ENCODE measurements at places on chromosomes 13 and 19.
A peak's percentile ranks its signal among the peaks of the same experiment; 100 is the strongest.

DNA sequence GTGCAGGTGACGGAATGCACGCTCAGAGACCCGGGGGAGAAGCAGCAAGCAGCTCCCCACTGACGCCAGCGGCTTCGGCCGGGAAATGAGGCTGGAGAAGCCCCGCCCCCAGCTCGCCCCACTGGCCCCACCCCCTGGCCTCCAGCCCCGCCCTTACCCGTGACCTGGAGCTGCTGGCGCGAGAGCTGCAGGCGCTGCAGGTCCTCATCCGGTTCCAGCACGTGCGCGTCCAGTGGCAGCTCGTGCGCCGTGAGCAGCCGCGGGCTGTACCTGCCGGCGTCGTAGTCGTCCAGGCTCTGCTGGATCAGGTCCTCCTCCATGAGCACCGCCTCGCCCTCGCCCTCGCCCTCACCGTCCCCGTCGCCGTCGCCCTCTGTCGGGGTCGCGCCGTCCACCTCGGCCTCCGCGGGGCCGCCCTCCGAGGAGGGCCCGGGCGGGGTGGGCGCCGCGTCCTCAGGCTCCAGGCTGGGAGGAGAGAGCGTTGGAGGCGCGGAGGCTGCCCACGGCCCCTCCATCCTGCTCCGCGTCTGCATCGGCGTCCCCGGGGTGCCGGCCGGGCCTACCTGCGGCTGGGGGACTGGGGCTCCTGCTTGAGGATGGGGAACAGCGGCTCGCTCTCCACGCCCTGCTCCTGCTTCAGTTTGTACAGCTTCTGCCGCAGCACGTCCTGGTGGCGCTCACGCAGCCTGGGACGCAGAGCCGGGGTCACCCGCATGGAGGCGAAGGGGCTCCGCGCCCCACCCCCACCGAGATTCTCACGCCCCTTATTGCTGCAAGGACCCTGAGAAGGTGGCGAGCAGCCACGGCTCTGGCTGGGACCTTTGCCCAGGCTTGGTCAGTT lies 6.4 kb upstream of the TBXA2R start:
- DNase-seq, result no peak

DNA sequence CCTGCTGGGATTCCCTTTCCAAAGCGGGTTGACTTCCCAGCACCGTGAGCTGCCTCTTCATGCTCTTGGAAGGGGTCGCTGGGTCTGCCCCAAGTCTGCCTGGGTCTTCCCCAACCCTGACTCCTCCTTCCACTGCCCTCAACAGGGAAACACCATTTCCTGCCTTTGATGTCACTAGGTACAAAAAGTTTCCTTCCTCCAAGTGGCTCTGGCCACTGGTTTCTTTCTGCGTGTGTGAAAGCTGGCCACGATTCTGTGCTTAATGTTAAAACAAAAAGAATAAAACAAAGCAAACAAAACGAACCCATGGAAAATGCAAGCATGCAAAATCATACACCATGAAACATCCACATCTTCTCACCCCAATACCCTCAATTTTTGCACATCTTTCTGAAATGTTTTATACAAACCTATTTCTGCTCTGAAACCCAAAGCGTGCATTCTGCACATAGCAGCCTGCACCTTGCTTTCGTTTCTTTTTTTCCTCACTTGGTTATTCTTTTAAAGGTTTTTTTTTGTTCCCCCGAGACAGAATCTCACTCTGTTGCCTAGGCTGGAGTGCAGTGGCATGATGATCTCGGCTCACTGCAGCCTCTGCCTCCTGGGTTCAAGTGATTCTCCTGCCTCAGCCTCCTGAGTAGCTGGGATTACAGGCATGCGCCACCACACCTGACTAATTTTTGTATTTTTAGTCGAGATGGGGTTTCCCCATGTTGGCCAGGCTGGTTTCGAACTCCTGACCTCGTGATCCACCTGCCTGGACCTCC lies 12.5 kb upstream of the TNFSF9 start:
- no peak for DNase-seq

GRCh38 chr13:25971047-25971446 lies 80.8 kb downstream of the SHISA2 start:
- DNase-seq, result no peak

- no peak for DNase-seq
Measured at GRCh38 chr13:113950451-113951245, 23.2 kb downstream of the C13orf46 start.

DNA sequence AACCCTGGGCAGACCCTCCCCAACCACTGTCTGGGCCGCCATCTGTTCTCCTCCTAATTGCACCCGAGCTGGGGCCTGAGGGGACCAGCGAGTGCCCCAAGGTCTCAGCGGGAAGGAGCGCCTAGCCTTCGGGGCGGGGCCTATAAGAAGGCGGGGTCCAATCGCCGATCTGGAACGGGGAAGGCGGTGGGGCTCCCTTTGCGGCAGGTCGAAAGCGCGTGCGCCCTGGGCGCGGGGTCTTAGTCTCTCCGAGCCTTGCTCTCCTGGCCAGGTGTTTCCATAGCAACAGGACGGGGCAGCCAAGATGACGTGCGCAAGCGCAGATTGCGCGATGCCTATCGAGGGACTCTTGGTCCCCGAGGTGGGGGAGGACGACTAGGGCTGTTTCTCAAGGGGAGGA lies 2.8 kb downstream of the MAST1 start:
- DNase-seq, result no peak

GRCh38 chr13:100721885-100722512 lies 47.4 kb upstream of the TMTC4 start:
- DNase-seq, result peak; percentile 36

- DNase-seq, result no peak
Measured at GRCh38 chr13:82749551-82749950, 1132.7 kb downstream of the SLITRK1 start.

DNA sequence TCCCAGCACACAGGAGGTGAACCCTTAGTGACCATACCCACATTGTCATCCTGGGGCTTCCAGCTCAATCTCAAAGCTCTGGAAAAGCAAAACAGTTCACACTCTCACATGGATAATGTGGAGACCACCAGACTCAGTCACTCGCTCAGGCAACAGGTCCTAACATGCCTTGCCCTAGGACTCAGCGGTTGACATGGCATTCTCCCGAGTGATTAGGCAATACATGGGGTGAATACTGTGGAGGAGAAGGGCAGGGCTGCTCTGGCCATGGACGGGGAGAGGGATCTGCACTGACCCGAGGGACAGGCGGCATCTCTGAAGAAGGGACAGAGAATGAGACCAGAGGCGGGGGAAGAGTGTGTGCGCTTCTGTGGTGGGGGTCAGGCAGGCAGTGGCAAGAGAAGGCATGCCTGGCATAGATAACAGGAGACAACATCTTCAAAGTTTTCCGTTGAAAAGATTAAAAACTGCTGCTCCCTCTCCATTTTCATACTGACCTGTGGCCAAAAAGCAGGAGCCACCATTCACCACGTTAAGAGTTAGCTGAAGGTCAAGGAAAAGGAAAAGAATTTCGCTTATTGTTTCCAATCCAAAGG lies 44.5 kb upstream of the EPHX3 start:
- no peak for DNase-seq

DNA sequence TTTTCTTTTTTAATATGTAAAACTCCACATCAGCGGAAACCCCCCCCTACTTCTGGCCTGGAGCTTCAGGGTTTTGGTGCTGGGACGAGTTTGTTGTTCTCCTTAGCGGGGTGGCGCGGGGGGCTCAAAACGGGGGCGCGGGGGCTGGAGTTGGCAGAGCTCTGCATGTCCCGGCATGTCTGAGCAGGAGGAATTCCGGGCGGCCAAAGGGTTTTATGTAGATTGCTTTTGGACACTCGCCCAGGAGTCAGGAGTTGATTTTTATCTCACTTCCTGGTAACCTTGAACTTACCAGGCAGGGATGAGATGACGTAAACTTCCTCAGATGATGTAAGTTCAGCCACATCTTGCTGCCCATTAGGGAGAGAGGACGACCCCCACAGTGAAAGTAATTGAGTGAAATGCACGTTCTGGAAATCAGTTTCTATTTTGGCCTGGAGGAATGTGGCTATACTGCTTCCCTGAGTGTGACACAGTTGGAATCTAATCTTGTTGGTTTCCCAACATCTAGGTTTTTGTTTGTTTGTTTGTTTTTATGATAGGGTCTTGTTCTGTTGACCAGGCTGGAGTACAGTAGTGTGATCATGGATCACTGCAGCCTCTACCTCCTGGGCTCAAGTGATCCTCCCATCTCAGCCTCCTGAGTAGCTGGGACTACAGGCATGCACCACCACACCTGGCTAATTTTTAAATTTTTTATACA lies 21.0 kb upstream of the GDF15 start:
- DNase-seq, result no peak

GRCh38 chr19:29833614-29834261 lies 21.9 kb downstream of the CCNE1 start:
- no peak for DNase-seq

DNA sequence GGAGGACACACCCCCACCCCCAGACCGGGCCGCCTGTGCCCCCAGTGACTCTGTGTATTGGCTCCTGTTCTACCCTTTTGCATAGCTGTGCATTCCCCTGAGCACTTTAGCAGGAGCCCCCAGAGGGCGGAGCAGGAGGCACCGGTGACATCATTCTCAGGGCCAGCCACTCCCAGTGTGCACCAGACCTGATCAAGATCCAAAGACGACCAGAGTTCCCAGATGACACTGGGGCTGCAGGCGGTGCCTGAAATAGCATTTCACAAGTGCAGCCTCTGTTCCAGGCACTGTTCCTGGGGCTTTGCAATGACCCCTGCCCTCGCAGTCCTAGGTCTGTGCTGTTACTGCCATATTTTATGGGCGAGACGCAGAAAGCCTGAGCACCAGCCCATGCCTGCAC lies 14.5 kb upstream of the PTPRS start:
- DNase-seq, result no peak

GRCh38 chr13:91934354-91934753 lies 535.9 kb downstream of the GPC5 start:
- no peak for DNase-seq

DNA sequence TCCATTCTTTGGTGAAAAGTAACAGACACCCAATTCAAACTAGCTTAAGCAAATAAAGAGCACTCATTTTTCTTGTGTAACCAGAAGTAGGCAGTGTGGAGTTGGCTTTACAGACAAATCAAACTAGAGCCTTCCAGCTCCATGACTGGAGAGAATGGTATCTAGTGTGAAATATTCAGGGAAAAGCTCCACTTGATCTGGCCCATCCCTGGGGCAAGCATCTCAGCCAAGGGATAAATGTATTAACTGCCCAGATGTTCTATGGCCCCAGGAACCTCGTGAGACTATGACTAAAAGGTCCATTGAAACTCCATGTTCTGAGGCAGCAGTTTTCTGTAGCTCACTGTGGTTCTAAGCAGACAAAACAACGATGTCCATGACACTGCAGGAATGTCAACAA lies 49.9 kb downstream of the TBC1D4 start:
- no peak for DNase-seq

GRCh38 chr13:110333837-110334236 lies 26.8 kb downstream of the COL4A2 start:
- no peak for DNase-seq

GRCh38 chr19:41735071-41735600 lies 20.2 kb upstream of the CEACAM6 start:
- no peak for DNase-seq

DNA sequence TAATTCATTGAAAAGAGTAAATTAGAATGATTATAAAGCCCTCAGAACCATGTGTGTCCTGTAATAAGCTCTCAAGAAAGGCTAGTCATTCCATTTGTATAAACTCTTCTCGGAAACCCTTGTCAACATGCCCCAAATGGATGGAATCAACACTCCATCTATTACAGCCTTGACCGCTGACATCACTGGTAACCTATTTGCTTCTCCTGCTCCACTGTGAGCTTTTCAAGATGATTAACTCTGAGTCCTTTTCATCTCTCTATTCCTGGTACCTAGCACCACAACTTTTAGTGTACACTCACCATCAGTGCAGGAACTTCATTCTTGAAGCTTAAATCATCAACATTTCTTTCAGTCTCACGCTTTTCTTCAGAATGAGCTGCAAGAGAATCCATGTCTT lies 612.0 kb downstream of the DCT start:
- no peak for DNase-seq

- DNase-seq, result no peak
Measured at GRCh38 chr19:4059891-4060620, 6.6 kb downstream of the ZBTB7A start.

- no peak for DNase-seq
Measured at GRCh38 chr19:37353968-37354367, 16.9 kb upstream of the ZNF527 start.

DNA sequence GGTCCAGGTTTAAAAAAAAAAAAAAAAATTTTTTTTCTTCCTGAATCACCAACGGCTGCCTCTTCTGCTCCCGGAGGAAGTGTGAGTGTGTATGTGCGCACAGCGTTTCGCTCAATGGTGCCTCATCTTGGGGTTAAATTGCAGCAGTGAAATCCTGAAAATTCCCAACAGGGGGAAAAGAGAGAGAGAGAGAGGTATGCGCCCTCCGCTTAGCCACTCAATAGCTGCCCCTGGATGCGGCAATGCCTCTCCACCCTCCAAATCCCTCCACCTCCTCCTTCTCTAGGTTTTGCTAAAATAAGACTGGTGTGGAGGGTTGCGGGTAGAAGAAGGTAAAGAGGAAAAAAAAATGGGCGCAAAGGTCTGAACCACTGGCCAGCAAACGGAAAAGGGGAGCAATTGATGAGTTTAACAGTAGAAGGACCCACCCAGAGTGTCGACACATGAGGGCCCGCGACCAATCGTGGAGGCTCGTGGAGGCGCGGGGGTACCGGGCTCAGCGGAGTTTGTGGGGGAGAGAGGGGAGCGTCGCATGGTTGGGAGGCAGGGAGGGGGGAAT lies 853 bp upstream of the CACNA1A start:
- DNase-seq, result no peak

GRCh38 chr13:25579221-25579620 lies 207.4 kb downstream of the ATP8A2 start:
- no peak for DNase-seq

DNA sequence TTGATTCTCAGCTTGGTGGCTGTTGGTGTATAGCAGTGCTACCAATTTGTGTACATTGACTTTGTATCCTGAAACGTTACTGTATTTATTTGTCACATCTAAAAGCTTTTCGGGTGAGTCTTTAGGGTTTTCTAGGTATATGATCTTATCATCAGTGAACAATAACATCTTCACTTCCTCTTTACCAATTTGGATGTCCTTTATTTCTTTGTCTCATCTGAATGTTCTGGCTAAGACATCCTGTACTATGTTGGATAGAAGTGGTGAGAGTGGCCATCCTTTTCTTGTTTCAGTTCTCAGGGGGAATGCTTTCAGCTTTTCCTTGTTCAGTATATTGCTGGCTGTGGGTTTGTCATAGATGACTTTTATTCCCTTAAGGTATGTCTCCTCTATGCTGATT lies 6.0 kb upstream of the ZNF738 start:
- no peak for DNase-seq

DNA sequence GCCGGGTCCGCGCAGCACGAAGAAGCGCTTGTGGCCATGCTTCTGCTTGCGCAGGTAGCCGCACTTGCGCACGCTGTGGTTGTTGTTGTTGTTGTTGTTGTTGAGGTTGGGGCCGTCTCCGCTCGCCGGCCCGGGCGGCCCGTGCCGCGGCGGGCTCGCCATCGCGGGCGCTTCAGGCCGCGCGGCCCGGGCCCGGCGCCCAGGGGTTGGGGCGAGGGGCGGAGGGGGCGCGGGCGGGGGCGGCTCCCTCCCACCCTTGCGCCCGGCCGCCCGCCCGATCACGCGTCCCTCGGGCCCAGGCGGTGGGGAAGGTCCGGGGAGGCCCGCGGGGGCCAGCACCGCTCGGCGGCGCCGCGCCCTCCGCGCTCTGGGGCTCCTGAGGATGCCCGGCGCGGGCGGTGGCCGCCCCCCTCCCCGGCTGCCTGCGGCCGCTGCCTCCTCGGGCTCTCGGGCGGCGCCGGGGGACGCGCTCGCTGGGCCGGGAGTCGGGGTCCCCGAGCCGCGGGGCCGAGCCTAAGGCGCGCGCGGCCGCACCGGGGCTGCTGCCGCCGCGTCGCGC lies 412 bp downstream of the IRS2 start:
- DNase-seq, result no peak
